CD4-positive, alpha-beta T cell treated with Interleukin-10 for 1 hour (primary cell): ENCODE measurements at places on chromosomes 12 and 14.

- DNase-seq, result no peak
These were observed 36.4 kb upstream of the AEBP2 start for GRCh38 chr12:19402743-19403431.

DNA sequence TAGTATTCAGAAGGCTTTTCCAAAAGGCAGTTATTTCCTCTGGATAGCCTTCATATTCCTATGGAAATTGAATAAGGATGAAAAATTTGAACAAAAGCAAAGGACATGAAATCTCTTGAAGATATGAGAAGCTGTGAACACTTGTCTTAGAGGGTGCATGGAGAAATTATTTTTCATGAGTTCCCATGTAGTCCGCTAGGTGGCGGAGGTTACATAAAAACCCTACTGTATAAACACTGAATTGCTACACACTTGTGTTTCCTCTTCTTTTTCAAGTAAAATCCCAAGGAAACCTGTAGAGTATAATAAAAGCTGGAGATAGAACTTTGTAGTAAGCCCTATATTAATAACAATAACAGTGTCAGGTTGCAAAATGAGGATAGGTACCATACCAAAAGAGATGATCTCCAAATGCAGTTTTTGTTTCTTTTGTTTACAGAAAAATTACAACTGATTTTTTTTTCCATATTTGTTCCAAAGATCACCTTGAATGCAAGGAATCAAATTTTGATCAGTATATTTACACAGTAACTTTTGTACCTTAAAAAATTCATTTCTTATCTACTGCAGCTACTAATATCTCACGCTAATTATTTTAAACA, 37.8 kb upstream of the OR4E1 start:
- DNase-seq, result peak; percentile 54

DNA sequence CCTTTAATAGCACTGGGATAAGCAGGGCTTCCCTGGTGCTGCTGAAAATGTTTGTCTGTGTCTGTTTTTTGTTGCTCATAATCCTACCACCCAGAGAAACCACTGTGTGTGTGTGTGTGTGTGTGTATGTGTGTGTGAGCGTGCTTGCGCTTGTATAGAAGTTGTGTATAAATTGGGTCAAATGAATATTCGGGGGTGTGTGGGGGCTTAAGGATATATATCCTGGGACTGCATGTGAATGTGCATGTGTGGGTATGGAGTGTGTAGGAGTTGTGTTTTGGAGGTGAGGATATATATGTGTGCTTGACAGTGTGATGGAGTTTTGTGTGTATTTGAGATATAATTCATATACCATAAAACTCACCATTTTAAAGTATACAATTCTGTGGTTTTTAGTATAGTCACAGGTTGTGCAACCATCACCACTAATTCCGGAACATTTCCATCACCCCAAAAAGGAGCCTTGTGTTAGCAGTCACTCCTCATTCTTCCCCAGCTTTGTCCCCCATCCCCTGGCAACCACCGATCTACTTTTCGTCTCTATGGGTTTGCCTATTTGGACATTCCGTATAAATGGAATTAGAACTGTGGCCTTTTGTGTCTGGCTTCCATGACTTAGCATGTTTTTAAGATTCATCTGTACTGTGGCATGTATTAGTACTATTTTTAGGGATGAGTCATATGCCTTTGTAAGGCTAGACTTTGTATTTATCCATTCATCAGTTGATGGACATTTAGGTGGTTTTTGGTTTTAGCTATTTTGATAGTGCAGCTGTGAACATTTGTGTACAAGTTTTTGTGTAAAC, 25.6 kb downstream of the TCTN1 start:
- no peak for DNase-seq

- DNase-seq, result no peak
These were observed 24.8 kb downstream of the JKAMP start for GRCh38 chr14:59509101-59509500.

GRCh38 chr14:81193924-81194633, 26.7 kb downstream of the GTF2A1 start:
- DNase-seq, result no peak

DNA sequence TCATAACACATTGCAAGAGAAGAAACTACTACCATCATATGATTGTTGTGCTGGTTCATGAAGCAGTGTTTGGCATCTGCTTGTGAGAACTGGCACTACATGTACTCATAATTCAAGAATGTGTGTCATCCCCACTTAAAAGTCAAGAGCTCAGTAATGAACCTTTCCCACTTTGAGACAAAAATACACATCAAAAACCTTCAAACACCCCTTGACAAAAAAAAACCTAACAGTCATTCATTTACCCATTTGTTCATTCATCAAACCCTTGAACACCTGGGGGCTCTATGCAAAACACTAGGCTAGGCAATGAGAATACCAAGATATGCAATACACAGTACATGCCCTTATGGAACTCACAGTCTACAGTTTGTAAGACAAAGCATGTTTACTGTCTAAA, 40.0 kb downstream of the KIF21A start:
- no peak for DNase-seq

GRCh38 chr12:123996581-123996980, 23.6 kb downstream of the ZNF664 start:
- DNase-seq, result no peak

GRCh38 chr12:72178871-72179270, 93.3 kb upstream of the TRHDE start:
- DNase-seq, result no peak

DNA sequence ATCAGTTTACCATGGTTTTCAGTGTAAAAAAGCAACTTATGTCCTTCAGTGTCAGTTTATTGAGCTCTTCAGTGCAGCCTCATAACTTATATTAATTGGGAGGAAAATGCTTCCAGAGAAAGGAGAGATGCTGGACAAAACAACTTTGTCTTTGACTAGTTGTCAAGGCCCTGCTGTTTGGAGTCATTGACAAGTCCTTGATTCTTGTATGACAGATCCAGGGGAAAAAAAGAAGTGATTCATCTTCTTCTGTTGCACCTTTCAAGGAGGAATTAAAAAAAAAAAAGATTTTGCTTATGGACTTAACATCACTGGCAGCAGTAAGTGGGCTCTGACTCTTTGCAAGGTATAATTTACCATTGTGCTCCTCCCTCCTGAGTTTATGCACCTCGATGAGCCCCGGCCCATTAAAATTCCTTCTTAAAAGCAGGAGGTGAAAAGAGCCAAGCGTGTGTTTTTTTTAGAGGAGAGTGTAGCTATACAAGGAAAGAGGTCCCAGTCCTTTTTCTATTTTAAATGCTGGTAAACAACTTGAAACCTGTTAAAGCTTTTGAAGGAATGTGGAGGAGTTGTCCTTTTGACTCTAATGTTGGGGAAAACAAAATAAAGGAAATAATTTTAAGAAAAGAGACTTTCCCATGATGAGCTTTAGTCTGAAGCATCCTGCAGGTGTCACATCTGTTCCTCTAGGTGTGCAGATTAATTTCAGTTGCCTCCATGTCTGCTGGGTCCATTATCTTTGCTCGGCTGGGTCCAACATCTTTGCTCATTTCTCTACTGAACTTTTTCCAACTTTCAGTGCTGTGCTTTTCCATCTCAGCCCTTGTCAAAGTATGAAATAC, 431.6 kb downstream of the RAD51B start:
- DNase-seq, result peak; percentile 30

- DNase-seq, result no peak
These were observed 675.5 kb upstream of the MGAT4C start for GRCh38 chr12:86931714-86932113.

DNA sequence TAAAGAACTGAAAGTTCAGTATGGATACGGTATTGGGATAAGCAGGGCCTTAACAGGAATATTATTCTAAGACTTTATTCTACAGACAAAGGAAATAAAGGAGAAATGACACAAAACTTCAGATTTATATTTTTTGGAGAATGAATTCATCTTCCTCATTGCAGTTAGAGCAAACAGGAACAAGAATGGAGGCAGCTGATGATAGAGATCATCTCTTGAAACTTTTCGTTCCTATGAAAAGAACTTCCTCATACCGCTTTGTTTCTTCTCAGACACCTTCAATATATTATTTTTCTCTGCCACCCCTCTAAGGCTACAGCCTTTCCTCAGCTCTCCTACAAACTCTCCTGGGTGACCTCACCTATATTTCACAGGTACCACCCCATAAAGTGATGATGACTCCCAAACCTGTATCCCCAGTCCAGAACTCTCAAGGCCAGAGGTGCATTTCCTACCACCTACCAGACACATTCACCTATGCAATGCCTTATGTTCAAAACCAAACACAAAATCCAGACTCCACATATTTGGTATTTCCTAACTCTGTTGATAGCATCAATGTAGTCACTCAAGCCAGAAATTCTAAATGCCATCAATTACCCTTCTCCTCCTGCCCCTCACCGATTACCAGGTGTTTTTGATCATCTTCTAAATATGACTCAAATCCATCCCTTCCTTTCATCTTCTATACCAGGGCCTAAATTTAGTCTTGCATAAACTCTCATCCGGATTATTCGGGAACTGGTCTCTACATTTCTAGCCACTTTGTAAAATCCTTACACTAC, 7.4 kb downstream of the MAP4K5 start:
- DNase-seq, result no peak

GRCh38 chr14:69331206-69331605, 66.9 kb downstream of the ERH start:
- no peak for DNase-seq

- DNase-seq, result no peak
These were observed 82.7 kb downstream of the TBC1D30 start for GRCh38 chr12:64907097-64907496.

- no peak for DNase-seq
These were observed 81.9 kb upstream of the ATF7IP start for GRCh38 chr12:14283489-14284144.

DNA sequence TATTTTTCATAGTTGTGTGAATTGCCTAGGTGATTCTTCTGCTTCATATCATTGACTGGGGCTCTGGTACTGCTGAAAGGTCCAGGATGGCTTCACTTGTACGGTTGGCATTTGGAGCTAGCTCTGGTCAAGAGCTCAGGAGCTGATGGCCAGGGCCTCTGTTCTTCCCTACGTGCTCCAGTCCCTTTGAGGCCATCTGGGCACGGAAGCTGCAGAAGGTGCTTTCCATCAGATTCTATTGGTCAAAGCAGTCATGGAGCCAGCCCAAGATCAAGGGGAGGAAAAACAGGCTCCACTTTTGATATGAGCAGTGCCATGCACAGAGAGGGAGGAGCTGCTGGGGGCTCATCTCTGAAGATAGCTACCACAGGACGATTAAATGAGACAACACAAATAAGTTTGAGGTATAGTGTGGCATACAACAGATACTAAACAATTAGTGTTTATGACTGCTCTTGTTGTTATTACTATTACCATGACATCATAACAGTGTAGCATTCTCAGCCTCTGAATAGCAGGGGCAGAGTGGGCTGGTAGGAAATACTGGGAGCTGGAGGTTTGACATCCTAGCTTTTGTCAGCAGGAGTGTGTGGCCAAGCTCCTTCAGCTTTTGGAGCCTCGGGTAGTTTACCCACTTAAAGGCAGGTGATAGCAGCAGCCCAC, 10.4 kb downstream of the KRT83 start:
- DNase-seq, result no peak

GRCh38 chr12:61487728-61488127, 772.5 kb upstream of the USP15 start:
- DNase-seq, result no peak

DNA sequence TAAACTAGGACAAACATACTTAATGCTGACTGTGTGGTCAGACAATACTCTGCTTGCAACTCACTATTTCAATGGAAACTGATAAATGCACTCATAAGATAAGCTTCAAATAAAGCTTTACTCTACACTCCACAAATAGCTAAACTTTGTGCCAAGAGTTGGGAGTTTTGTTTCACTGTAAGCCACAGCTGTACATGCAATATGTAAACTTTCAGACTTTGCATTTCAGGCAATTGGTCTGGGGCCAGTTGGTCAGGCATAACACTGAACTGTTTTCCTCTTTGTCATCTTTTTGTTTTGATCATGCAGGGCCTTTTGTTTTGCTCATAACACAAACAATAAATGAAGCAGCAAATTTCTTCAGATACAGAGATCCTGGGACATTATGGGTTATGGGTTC, 426.2 kb downstream of the IPO8 start:
- DNase-seq, result no peak

DNA sequence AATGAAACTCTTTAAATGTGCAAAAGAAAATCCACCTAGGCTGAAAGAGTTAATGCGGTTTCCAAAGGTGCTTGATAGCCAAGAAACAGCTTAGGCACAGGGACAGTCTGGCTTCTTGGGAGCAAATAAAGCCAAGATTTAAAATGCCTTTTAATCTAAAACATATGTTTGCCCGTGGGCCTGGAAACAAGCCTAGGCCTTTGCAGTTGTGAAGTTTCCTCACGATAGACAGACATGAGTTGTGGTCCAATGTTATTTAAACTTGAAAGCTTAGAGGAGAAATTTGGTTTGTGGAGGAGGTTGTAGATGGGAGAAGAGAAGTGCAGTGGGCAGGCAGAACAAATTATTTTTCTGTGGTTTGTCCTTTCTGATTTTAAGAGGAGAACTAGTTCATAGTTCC, 29.8 kb downstream of the PROX2 start:
- DNase-seq, result no peak

- DNase-seq, result no peak
These were observed 20.3 kb upstream of the TMX1 start for GRCh38 chr14:51219473-51220448.

- no peak for DNase-seq
These were observed 340.9 kb downstream of the ALG10 start for GRCh38 chr12:34363050-34363673.

DNA sequence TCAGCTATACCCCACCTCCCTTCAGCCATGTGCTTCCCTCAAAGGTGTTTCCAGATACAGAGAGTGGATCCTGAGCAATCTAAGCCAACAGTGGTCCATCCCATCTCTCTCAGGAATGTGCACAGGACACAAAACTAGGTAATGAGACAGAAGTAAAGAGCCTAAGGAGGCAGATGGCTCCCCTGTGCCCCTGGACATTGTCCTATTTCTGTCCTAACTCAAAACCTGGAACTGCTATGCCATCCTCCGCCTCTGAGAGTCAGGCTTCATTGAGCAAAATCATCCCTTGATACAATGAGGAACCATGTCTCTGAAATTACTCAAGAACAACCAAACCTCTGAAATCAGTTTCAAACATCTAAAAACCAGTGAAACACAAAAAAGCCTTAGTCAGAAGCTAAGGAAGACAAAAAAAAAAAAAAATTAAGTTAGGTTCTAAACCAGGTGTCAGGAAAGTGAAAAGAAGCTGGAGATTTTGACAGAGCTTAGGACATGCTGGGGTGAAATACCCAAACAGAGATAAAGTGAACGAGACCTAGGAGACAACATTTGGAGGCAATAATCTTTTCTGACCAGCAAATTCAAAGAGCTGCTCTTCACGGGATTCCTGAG, 200.3 kb upstream of the PLEKHG7 start:
- DNase-seq, result peak; percentile 17

DNA sequence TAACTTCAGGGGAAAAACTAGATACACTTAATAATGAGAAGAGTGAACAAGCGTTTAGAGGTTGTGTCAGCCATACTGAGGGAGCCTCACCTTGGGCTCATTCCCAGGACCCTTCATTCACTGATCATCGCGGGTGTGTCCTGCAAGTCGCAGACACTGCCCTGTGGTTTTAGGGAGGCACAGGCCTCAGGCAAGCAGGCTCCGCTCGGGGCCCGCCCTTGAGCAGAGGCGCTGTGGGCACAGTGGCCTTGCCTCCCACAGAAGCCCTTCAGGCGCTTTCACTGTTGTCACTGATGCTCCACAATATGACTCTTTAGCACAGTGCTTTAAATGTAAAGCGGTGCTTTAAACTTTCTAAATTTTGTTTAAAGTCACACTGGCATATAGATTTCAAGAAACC, 67.4 kb downstream of the DDX51 start:
- no peak for DNase-seq

GRCh38 chr14:101134851-101135433, 231.4 kb upstream of the RTL1 start:
- no peak for DNase-seq
